ENCODE measurements at places on chromosomes 1 and 21.

- no peak for DNase-seq
Observed at GRCh38 chr1:207172321-207172720, 68.3 kb downstream of the C4BPA start.

DNA sequence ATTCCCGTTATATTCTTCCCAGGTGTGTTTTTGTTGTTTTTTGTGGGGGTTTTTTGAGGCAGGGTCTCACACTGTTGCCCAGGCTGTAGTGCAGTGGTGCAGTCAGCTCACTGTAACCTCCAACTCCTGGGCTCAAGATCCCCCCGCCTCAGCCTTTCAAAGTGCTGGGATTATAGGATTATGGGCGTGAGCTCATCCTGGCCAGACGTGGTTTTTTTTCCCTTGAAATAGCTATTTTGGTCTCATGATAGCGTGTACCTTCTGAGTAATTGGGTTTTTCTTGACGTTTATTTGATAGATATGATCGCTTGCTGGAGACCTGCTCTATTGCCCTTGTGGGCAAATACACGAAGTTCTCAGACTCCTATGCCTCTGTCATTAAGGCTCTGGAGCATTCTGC lies 17.6 kb downstream of the CTPS1 start:
- no peak for DNase-seq

DNA sequence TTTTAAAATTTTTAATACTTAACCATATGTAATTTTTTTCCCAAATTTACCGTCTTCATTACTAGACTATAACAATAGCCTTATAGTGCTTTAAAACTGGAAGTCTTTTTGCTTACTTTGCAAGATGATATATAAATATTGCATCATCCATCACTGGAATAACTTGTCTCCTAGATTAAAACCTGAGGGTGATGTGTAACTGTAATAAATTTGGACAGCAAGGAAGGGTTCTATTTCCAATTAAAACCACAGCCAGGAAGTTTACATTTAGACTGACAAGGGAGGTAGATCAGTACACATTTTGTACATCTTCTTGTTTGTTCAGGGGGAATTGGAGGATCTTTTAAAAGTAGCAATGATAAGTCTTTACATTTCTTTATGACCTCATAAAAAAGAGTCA lies 21.9 kb downstream of the NTNG1 start:
- no peak for DNase-seq

DNA sequence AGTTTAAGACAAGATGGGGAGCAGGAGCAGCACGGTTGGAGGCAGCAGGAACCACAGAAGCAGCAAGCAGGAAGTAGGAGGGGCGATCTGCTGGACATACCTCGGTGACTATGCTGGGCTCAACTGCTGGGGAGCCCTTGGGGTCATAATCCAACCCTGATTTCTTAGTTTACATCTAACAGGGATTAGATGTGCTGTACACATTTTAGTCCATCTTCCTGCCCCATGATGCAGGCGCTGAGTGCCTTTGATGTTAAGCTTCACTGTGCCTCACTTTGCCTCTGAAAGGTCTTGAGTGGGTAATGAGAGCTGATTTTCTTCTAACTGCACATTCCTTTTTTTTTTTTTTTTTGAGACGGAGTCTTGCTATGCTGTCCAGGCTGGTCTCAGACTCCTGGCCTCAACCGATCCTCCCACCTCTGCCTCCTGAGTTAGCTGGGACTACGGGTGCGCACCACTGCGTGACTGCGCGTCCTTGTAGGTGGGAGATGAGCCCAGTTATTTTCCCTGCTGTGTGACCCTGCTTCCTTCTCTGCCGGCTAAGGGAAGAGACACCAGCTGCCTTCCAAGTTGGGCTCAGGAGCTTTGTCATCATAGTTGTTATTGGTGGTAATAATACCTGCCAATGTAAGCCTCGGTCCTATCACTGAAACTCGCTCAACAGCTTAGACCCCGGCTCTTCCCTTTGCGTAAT lies 1.1 kb upstream of the RCAN3 start:
- DNase-seq = no peak

- DNase-seq = no peak
Observed at GRCh38 chr21:45019887-45020537, 54.4 kb upstream of the ADARB1 start.
